ENCODE measurements at places on chromosomes 13 and 19.

DNA sequence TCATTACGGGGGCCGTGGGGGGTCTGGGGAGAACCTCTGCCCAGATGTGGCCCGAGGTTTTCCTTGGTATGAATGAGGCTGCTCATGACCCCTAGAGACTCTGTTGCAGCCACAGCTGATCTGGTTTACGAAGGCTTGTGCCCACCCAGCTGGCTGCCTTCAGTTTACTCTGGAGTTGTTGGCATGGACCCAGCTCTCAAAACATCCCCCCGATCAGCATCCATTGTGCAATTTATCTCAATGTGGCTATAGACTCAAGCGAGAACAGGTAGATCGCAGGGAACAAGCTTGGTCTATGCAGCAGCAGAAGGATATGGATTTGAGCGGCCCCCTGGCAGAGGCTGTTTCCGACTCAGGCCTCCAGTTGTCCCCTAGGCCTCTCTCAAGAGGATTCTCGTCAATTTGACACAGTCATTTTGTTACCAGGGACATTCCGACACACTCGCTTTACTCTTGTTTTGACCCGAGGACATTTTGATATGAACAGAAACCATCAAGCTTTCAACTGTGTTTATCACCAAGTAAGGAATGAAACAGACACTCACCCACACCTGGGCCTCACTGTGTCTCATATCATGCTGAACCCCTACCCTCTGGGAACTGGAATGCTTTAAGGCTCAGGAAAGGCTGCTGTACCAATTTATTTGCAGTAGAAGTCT is 161.5 kb downstream of the KATNAL1 start:
- no peak for DNase-seq

GRCh38 chr19:45643024-45643926 is 4.1 kb upstream of the EML2 start:
- peak; percentile 81 for DNase-seq

GRCh38 chr13:49113526-49114286 is 106.4 kb upstream of the MLNR start:
- no peak for DNase-seq

GRCh38 chr13:40665126-40666044 is 1.1 kb downstream of the FOXO1 start:
- peak; percentile 40 for DNase-seq

- no peak for DNase-seq
These were observed 255.1 kb upstream of the SOX21 start for GRCh38 chr13:94967183-94968039.

DNA sequence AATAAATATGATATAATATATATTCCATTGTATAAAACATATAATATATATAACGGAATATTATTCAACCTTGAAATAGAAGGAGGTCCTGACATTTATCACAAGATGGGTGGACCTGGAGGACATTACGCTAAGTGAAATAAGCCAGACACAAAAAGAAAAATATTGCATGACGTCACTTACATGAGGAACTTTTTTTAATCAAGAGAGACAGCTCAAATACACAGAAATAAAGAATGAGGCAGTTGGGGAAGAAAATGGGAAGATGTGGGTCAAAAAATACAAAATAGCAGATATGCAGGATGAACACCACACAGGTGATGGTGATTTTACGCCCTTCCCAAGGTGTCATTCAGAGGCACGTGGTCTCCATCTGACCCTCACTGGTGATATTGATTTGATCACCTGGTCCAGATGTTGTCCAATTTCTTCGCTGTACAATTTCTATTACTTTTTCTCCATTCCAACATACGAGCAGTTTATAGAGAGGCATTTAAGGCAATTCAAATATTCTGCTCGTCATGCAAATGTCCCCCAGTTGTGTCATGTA is 513 bp upstream of the ZNF317 start:
- no peak for DNase-seq

GRCh38 chr19:56145698-56146097 is 4.6 kb downstream of the ZNF444 start:
- no peak for DNase-seq

DNA sequence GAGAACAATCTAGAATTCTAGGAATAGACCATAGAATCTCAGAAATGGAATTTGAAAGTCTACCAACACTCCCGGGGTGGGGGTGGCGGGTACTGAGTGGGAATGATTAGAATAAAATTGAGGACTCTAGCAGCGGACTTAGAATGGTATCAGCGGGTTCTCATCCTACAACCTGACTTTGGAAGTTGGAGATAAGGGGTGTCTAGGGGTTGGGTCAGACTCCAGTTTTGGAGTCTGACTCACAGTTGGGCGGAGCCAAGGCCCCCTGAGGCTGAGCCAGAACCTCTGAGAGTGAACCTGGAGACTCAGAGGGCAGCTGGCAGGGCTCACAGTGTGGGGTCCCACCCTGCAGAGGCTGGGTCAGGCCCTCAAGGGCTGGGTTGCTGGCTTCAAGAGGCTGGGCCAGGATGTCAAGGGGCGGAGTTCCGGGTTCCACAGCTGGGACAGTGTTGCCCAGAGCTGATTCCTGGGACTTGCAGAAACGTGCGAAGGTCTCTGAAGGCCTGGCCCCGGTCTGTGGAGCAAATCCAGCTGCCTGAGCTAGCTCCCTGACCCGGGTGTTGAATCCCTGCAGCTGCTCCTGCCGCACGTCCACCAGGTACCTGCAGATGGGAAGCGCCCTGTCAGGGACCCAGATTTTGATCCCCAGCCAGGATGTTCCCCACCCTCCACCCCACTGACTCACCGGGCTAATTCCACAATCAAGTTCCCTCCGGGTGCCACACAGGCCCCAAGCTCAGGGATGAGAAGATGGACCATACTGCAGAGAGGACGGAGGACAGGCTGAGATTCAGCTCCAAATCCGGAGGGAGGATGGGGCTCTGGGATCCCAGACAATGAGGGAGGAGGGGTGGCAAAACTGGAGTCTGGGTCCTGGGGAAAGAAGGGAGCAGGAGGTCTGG is 1.6 kb upstream of the TNNI3 start:
- DNase-seq = no peak

DNA sequence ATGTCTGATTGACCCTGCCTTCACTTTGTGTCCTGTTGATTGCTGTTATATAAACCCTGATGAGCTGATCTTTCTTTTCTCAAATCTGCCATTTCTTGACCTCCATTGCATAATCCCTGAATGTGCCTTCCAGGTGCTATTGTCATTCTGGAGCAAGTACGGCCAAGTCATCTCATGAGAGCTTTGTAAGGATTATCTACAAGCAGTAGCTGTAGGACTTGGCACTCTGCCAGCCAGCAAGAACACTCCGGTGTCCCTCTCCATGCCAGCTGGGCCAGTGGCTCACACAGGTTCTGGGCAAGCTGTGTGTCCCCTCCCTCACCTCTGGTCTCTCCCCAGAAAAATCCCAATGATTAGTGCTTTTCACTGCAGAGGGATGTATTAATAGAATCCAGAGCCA is 348.1 kb downstream of the FOXO1 start:
- DNase-seq = no peak

- DNase-seq = no peak
These were observed 41.4 kb downstream of the SUCLA2 start for GRCh38 chr13:47959468-47960247.

- DNase-seq = peak; percentile 28
These were observed 8.2 kb downstream of the RASGRP4 start for GRCh38 chr19:38417544-38418506.

DNA sequence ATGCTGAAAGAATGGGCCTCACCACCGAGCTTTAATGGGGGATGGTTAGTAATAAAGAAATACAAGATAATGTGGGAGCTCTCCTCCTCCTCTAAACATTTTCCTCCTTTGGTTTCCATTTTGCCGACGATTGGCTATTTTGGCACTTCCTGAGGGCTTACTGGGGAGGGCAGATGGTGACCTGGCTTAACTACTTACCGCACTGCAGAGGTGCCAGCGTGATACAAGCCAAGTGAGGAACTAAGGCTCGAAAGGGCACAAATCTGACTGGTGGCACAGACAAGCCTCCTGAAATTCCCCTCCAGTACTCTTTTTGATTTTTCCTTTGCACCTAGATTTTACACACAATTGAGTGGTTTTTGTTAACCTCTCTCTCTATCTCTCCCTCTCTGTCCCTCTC is 53.3 kb upstream of the RAP2A start:
- DNase-seq = no peak

DNA sequence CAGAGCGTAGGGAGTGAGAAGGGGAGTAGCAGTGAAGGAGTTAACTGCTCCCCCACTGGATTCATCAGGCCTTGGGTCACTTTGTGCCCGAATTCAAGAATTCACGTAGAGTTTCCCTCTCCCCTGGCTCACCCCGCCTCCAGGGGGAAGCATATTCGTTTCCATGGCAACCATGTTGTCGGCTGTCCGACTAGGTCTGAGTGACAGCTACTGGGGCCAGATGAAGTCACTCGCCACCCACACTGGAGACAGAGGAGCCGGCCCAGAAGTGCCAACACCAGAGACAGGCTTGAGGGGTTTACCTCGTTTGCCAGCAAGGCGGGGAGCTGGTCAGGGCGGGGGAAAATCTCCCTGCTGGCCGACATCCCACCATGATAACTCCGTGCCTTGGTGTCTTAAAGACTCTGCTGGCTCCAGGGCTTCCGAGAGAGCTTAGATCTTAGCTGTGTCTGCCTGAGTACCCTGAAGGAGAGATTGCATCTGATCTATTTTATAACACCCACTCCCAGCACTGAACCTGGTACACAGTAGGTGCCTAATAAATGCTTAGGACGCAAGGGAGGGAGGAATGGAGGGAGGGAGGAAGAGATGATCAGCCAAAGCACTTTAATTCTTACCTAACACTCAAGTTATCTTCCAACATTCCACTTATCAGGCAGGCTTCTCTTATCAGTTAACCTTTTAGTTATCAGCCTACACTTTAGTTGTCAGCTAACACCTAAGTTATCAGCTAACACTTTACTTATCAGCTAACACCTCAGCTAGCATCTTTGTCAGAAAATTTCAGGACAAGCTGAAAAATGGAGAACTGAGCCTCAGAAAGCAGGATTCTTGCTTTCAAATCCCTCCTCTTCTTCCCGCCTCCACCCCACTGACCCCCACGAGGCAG is 57.2 kb upstream of the ZNRF4 start:
- no peak for DNase-seq

DNA sequence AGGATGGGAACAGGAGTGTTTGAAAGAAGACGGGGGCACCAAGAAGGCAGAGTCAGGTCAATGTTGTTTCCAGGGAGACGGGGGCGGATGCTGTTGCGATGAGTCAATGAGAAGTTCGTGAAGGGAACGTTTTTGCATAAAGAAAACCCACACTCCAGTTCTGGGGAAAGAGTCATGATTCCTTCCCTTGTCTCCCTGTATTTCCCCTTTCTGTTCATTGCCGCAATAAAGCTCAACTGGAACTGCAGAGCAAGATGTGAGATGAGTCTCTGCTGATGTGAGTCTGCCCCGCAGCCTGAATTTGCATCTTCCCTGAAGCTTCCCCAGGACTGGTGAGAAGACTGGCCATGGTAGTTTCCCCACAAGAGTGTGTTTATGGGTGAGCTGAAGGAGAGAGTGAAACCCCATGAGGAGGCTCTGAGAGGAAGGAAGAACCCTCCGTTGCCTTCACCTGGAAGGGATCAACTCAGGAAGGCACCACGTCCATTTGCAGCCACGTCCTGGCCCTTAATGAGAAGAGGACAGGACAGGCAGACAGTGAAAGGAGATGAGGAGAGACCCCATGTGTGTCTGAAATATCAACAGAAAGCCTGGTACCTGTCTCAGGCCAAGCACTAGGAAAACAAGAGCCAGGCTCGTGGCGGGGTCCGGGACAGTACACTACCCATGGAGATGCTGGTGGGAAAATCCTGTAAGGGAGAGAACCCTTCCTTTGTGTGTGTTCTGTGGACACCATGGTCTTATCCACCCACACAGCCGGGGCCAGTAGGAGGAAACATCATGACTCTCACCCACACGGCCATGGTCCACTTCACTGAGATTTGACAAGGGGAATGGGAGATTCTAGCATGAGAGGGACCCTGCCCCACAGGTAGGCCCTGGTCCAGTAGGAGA is 13.7 kb downstream of the LILRA1 start:
- DNase-seq = no peak
